ENCODE measurements at places on chromosomes 7 and 10. TPM values are rescaled to one million over a fixed set of nuclear protein-coding genes. Genes with fewer than 3 reads are reported as not detected.

LEP gene
- polyA plus RNA-seq, result 0.34 TPM

AEBP1 gene
- polyA plus RNA-seq, result 57.3 TPM

SHTN1 gene
- 26.4 TPM for polyA plus RNA-seq

TMEM270 gene
- polyA plus RNA-seq, result not detected

ACTR3C gene
- 10.5 TPM for polyA plus RNA-seq

- DNase-seq, result no peak
Observed at GRCh38 chr7:28483908-28484605, 71.7 kb downstream of the CREB5 start.

GRCh38 chr7:46900312-46901263 is 681.3 kb downstream of the TNS3 start:
- DNase-seq, result no peak

DNA sequence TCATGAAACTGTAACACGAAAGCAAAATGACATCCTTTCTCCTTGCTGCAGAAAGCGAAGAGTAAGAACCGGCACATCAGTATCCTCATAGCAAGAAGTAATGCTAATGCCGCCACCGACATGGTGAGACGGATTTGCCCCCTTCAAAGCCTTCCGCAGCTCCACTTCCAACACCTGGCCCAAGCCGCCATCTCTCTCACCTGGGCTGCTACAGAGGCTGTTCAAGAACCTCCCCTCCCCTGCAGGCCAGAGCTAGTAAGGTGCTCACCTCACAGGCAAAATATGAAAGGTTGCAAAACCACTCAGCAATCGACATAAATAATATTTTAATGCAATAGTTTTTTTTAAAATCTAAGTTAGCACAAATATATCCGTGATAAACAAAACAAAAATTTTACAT is 123.9 kb upstream of the FRMD4A start:
- DNase-seq, result no peak

- no peak for DNase-seq
Observed at GRCh38 chr7:113548561-113548960, 370.2 kb downstream of the PPP1R3A start.

GRCh38 chr10:125344573-125345171 is 184.3 kb upstream of the CTBP2 start:
- peak; percentile 32 for DNase-seq

- no peak for DNase-seq
Observed at GRCh38 chr7:132395361-132395760, 180.9 kb downstream of the PLXNA4 start.

DNA sequence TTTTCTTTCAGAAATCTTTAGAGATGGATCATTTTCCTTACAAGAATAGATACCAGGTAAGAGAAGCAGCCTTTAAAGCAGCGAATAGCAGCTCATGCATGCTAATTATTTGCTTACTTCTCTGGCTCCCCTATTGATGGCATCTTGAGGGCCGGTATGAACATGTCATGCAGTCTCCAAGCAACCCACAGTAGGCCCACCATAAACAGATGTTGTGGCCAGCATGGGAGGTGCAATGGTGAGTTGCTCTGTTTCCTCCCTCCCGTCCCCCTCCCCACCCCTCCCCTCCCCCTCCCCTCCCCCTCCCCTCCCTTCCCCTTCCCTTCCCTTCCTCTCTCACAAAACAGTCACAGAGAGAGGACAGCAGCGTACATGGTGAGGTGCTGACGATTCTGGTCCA is 9.7 kb upstream of the ZNF273 start:
- DNase-seq, result no peak

DNA sequence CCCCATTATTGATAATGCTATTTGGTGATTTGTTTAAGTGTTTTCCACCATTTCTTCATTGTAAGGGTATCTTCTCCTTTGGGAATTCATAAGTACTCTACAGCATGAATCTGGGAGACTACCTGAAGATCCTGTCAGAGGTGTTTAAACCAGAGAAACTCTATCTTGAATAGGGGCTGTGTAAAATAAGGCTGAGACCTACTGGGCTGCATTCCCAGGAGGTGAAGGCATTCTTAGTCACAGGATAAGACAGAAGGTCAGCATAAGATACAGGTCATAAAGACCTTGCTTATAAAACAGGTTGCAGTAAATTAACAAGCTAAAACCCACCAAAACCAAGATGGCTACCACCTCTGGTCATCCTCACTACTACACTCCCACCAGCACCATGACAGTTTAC is 13.4 kb upstream of the OR2A5 start:
- no peak for DNase-seq

- DNase-seq, result no peak
Observed at GRCh38 chr7:2926120-2926895, 82.2 kb upstream of the GNA12 start.

GRCh38 chr10:30176182-30176581 is 116.8 kb upstream of the JCAD start:
- DNase-seq, result no peak

DNA sequence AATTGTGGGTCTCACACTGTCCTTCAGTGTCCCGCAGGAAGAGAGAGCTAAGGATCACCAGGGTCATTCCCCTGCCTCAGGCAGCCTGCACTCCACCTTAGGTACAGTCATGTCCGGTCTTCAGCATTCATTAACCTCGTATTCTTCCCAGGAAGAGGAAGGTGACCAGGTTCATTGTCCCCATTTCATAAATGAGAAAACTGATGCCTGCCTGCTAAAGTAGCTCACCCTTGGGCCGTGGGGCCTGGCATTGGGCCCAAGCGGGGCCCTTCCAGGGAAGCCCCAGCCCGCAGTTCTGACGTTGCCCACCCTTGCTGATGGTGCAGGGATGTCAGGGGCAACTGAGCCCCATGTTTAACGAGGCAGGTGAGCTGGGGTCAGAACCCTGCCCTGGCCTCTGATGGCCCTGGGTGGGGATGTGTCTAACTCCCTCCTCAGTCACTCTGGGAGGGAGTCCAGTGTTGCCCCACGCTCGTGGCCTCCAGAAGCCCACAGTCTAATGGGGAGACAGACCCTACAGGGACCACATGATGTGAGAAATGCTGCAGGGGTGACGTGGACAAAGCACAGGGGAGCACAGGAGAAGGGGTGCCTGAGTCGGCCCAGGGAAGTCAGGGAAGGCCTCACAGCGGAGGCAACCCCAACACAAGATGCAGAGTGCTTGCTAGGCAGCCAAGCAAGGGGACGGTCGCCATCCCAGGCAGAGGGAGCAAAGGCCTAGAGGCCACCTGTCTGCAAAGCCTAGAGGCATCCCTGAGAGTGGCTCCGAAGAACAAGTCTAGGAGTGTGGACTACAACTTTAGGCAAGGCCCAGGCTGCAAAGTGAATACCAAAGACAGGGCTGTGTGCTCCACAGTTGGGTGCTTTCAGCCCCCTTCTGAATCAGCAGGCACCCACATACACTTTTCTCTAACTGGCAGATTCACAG is 25.1 kb downstream of the DDIT4 start:
- DNase-seq, result no peak

Data from right renal cortex interstitium (tissue), 3 donors.